ENCODE measurements at places on chromosomes 7 and 10. TPM values are rescaled to one million over a fixed set of nuclear protein-coding genes. Genes with fewer than 3 reads are reported as not detected.

- H3K4me3 ChIP-seq: no peak overlapping the region
- DNase-seq: no peak
- peaks cover 13% of the 10 kb centered on the region for H3K36me3 ChIP-seq
- H3K4me1 ChIP-seq: no peaks in the 10 kb centered on the region
Observed at GRCh38 chr10:96577069-96577468, 9.7 kb downstream of the TM9SF3 start.

DNA sequence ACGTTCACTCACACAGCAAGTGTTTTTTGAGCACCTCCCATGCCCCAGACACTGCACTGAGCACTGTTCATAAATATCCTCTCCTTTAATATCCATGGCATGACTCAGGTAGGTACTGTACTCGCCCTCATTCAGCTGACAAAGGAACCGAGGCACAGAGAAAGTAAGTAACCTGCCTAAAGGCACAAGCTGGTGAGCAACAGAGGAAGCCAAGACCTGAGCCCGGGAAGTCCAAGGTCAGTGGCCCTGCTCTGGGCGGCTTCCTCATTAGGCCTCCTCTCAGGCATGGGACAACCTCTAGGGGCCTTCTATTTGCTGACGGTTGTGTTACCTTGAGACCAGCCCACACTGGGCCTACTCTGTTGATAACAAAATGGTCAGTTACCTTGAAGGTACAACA is 45.1 kb upstream of the EZH2 start:
- DNase-seq: no peak
- no peaks in the 10 kb centered on the region for H3K4me1 ChIP-seq
- no peak overlapping the region for H3K27ac ChIP-seq
- no peak overlapping the region for H3K4me3 ChIP-seq

DNA sequence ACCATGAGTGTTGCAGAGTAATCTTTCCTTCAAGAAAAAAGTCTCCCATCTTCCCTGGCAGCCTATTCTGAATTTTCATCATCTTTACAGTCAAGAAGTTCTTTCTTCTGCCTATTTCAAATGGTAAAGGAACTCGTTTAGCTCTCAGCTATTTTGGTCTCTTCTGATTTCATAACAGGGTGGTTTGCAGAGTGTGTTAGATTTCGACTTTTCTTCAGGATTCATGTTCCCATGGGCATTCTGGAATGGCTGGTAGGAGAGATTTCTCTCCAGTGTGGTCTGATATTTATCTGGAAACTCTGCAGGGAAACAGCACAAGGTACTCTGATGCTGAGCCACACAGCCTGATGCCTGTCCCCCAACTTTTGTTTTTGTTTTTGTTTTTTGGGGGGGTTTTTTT is 111.1 kb upstream of the FAM171A1 start:
- H3K4me1 ChIP-seq: no peaks in the 10 kb centered on the region
- no peak overlapping the region for H3K4me3 ChIP-seq
- H3K36me3 ChIP-seq: no peaks in the 10 kb centered on the region
- no peaks in the 10 kb centered on the region for H3K27me3 ChIP-seq
- DNase-seq: no peak

GLI3 gene
- 2.0 TPM for total RNA-seq

SMO gene
- total RNA-seq: 9.9 TPM

All from right atrium auricular region (tissue), 2 donors.